Dermis microvascular lymphatic vessel endothelial cell (primary cell): ENCODE measurements at places on chromosomes 3 and 15. TPM values are rescaled to one million over a fixed set of nuclear protein-coding genes. Genes with fewer than 3 reads are reported as not detected.

DNA sequence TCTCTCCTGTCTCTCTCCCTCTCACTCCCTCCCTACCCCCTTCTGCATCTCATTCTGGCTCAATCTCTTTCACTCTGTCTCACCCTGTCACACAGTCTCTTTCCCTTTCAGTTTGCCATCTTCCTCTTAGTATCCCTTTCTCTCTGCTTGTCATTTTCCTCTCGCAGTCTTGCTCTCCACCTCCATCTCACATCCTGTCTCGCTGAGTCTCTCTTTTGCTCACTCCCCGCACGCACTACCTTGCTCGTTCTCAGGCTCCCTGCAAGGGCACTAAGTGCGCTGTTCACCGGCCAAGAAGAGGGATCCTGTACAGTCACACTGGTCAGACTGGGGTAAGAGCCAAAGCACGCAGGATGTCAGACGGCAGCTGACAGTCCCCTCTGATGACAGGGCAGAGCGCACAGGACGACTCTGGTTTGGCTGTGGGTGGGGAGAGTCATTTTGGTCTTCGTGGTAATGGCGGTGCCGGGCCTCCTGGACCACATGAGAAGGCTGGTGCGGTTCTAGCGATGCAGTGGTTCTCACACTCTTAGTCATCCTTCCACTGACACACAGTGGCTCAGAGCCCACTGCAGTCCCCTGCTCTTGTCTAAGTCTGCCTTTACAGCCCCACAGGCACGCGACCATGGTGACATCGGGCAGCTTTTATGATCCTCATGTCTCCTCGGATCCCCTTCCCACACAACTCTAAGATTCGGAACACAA is 356.8 kb downstream of the FOXP1 start:
- peak; percentile 40 for DNase-seq

Gene TRAT1
- total RNA-seq, result not detected in 2 replicates

DNA sequence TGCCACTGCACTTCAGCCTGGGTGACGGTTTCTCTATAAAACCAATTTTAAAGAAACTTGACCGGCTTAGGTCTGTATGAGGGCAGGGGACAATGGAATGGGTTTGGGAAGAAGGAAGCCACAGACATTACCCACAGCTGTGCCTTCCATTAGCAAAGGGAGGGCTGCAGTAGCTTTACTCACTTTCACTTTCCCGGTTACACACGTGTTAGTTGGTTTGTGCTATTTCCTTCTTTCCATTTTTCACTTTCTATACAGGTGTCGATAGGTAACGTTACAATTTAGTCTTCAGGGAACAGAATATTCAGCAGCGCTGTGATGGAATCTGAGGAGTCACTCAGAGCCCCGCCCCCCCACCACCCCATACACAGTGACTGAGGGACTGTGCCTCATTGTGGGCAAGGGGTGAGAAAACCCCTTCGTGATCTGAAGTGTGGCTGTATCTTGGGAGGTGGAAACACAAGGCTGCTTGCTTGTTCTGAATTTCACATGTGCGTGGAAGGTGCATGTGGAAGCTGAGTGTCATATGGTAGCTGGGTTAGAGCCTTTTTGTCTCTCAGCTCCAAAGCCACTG is 44.8 kb upstream of the RPL32 start:
- no peak for DNase-seq

GRCh38 chr3:71562938-71563337 is 20.6 kb downstream of the FOXP1 start:
- DNase-seq, result no peak

GRCh38 chr3:10170915-10171478 is 6.3 kb downstream of the IRAK2 start:
- DNase-seq, result no peak

Gene ALDH1A3
- total RNA-seq, result 6.3 and 33.9 TPM in 2 replicates

DNA sequence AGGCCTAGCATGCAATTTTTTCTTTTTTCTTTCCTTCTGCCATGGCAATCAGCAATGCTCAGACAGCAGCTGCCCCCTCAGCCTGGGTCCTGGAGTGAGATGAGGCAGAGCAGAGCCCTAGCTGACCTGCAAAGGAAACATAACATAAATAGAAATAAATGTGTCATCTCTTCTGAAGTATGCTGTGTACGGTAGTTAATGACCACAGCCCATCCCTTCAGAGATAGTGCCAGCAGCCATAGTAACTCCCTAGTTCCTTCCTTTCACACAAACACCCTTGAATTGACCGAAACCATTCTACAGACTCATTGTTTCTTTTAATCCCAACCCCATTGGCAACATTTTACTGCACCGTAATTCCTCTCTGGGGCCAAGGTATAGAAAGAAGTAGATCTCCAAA is 8.4 kb upstream of the CD47 start:
- peak; percentile 74 for DNase-seq

- DNase-seq, result no peak
Measured at GRCh38 chr15:70273808-70274207, 176.1 kb upstream of the TLE3 start.

- DNase-seq, result no peak
Measured at GRCh38 chr3:56868706-56869105, 67.0 kb upstream of the ARHGEF3 start.
